ENCODE measurements at places on chromosomes 12 and 14.

DNA sequence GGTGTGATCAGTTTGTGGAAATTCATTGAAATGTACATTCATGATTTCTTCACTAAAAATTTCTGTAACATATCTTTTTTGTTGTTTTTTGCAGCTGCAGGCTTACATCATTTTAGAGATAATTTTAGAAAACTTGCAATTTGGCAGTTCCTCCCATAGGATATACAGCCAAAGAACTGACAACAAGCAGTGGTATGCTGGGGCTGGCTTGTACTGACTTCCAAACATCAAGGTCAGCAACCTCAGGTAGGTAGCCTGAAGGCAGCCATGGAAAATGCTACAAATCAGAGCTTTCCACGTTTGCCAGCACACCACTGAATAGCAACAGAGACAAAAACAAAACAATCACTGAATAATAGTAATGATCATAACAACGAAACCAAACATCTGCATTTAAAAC lies 21.2 kb downstream of the TRIM9 start:
- no peak for DNase-seq

DNA sequence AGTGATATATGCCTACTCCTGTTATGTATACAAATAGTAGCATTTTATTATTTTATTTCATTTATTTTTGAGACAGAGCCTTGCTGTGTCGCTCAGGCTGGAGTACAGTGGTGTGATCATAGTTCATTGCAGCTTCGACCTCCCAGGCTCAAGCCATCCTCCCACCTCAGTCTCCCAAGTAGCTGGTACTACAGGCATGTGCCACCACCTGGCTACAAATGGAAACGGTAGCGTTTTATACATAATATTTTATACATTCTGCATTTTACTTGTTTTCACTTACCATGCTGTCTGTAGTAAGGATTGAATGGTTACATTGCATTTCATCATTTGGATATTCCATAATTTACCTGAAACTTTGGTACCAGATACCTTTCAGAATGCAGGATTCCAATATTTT lies 14.1 kb downstream of the C1R start:
- DNase-seq, result no peak

GRCh38 chr12:54723379-54724256 lies 75.5 kb upstream of the DCD start:
- DNase-seq, result no peak

DNA sequence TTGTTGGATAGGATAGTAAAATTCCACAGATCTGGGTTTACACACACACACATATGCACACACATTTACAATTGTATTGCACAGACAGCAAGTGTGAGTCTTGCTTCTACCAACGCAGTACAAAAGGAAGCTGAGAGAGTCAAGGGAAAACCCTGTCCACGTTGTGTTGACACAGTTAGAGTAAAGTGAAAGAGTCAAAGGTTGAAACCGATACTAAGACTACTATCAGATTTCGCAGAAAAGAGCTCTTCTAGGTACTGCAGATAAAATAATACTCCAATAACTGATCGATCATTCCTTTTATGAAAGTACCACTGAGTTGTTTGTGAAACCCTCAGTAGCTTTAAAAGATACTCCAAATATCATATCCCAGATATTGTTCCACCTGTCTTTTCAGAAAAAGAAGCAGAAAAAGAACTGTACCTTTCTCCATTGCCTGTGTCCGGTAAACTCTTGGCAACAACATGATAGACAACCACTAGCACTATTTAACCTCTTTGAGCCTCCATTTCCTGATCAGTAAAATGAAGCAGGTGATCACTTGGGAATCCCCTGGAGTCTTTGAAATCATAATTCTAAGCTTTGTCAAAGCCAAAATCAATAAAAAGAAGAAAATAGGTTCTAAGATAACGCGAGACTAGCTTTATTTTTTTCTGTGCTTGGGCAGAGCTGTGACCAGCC lies 224.6 kb upstream of the FOXN3 start:
- no peak for DNase-seq

DNA sequence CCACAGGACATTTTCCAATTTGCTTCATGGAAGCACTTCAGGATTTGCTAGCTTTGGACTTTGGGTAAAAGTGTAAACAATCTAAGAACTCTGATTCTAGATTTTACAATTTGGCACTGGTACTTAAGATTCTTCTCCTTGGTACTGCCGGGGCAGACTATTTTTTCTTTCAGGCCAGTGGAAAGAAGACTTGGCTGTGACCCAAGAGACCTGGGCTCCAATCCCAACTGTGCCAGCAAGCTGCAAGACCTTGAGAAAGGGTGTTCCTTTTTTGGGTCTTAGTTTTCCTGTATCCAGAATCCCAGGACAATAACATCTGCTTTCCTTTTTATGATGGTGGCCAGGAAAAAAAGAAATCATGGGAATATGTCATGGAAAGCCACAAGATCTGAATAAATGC lies 148.1 kb upstream of the CRY1 start:
- DNase-seq, result no peak

DNA sequence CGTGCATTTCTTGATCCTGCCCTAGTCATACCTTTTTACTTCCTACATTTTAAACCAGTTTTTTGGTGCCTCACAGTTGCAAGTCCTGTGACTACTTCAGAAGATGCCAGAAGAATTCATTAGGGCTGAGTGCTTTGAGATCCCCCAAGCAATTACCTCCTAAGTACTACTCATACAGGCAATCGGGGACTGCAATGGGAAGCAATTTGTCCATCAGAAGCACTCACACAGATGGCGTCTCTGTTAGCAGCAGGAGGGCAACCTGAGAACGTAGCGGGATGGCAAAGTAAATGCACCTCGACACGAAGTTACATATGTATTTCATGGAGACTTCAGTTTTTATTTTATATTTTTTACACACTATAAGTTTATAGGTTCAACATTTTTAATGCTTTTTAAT lies 188.3 kb downstream of the CAPZA3 start:
- no peak for DNase-seq

DNA sequence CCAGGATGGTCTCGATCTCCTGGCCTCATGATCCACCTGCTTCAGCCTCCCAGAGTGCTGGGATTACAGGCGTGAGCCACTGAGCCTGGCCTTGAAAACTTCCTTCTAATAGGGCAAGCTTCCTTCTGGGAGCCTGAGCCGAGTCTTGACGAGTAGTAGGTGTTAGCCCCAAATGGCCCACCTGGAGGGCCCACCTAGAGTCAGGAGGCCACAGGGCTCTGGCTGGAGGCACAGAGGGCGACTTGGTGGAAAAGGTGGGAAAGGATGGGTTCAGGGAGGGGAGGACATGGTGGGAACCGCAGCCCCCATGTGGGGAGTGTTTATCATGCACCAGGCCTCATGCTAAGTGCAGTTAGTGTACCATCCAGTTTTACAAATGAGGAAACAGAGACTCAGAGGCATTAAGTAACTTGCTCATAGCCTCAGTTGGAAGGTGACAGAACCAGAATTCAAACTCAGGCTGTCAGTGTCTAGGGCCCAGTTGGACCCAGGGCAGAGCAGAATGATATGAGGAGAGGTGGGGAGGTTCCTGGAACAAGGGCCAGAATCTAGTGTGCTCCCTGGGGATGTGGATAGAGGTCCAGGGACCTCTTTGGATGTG lies 3.1 kb upstream of the LRP1-AS start:
- no peak for DNase-seq

DNA sequence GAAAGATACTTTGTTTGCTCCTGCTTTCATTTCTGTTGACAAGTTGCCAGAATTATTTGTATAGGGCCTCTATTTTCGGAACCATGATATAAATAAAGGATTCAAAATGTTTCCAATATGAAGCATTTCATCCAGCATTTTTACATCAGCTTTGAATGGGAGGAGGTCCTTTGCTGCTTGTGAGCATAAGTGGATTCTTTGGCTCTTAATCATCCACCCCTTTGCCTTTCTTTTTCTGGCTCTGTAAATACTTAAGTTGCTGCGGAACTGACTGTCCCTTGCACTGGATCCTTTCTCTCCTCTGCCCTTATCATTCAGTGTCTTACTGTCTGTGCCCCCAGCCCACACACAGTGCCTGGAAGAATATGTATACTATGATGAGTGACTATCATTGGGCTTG lies 357.3 kb upstream of the RGS6 start:
- no peak for DNase-seq

DNA sequence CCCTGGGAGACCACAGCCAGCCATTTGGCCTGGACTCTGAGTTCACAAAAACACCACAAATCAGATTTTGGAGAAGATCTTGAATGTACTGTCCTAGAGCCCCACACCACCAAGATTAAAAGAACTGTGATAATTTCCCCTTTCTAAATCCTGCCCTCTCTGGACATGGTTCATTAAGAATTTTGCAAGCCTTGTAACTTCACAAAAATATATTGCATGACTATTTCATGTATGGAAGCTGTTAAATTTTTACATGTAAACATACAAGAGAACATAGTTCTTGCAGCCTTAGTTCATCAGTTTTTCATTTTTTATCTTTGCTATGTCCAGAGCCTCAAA lies 97.0 kb downstream of the SCARB1 start:
- DNase-seq, result no peak

GRCh38 chr12:57765698-57766463 lies 997 bp downstream of the CYP27B1 start:
- no peak for DNase-seq

- no peak for DNase-seq
Observed at GRCh38 chr14:35341454-35341750, 49.2 kb downstream of the PSMA6 start.
